Left renal cortex interstitium (tissue), 4 donors: ENCODE measurements at places on chromosomes 12 and 14.

DNA sequence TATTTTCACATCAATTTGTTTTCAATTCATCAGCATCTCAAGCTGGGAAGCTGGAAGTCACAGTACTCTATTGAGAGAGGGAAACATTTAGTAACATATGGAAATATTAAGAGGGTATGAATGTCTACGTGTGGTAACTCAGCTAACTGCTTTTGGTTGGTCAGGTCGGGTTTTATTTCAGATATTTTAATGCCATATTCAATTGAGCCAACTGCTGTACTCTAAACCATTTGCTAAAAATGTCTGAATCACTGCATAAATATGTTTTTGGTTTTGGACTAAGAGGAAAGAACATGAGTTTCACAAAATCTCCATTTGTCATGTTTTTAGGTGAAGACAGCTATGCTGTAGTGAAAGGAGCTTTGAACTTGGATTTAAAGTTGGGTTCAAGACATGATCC is 18.9 kb upstream of the PPFIBP1 start:
- no peak for DNase-seq

GRCh38 chr14:93120517-93120916 is 4.8 kb upstream of the ITPK1 start:
- no peak for DNase-seq

- DNase-seq: no peak
Measured at GRCh38 chr12:122423258-122424165, 1.0 kb upstream of the CLIP1 start.

GRCh38 chr12:128103152-128103551 is 163.8 kb upstream of the TMEM132C start:
- no peak for DNase-seq

DNA sequence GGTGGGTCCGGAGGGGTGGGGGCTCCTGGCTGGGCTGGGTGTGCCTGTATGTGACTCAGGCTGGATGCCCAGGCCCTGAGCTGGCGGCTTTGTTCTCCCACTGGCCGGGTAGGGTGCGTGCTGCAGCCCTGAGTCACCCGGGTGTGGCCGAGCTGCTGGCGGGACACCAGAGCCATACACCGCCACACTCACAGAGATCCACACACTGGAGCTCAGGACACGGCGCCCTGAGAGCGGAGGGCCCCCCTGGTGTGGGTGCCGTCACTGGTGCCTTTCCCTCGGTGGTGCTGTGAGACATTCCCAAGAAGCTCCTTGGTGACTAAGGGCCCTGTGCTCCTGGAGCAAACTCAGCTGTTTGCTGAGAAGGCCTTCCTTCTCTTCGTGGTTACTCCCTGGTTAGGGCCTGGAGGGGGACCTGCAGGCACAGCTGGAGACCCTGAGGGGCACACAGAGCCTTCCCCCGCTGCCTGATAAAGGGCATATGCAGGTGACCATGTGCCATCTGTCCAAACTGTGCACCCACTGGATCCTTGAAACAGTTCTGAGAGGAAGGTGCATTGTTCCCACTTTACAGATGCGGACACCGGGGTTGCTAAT is 44.3 kb downstream of the KRT80 start:
- no peak for DNase-seq

DNA sequence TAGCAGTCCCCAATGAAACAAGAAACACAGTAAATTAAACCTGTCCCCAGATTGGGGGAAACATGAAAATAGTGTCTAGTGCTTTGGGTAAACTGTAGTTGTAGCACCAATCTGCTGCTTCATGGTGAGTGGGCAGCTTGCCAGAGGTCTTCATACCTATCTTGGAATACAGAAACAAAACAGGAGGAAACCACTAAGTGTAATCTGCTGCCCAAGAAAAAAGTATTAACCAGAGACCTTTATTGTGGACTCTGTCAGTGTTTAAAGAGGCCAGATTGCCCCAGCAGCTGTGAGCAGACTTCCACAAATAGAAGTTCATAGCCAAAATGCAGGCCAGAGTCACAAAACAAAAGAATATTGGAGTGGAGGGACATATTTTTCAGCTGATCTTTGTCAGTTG is 2.3 kb downstream of the ISCU start:
- no peak for DNase-seq
